ENCODE measurements at places on chromosomes 4 and X.

DNA sequence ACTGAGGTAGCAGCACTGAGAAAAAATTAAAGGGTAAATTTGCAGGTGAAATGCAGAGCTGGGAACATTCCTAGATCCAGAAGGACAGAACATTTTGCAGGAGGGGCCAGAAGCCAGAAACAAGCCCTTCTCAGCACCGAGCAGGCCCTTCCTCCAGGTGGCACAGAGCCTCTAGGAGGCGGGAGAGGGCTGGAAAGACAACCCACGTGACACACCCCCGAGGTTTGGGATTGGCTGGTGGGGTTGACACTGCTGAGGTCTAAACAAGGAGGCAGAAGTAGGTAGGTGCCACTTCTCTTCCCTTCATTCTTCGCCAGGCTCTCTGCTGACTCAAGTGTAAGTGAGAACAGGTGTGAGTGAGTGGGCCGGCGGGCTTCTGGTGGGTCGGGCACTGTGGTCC, at the start of gene PAGE4:
Gene PAGE4, plus strand, starts transcription at position 288 of the 400 bp plus-strand sequence. CDS start 1,126 bp downstream, outside the sequence.
- no peaks in the 10 kb centered on the region for H3K36me3 ChIP-seq
- no peak within 1 kb of the TSS for H3K4me3 ChIP-seq

- H3K36me3 ChIP-seq = no peaks in the 10 kb centered on the region
- H3K27me3 ChIP-seq = peaks cover 21% of the 10 kb centered on the region
- no peak for DNase-seq
- H3K4me3 ChIP-seq = no peak overlapping the region
These were observed 63.2 kb downstream of the MGST2 start for GRCh38 chr4:139728840-139729239.

DNA sequence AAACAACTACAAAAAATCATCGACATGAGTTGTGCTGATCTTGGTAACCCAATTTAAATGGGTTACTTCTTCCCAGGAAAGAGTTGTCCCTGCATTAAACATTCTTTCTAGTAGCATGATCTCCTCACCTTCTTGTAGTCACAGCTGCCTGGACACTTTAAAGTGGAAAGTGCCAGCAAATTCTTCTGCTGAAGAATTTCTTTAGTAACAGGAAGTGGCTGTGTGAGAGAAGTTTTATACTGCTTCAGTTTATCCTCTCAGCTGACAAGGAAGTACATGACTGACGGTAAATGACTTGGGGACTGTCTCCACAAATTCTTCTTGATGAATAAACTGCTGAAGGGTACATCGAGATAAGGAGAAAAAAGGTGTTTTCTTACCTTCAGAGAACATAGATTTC, 18.2 kb upstream of the TNIP3 start:
- no peak for DNase-seq
- peak overlapping the region; percentile 79 for H3K4me3 ChIP-seq
- H3K27ac ChIP-seq = peak overlapping the region; percentile 97
- peaks cover 38% of the 10 kb centered on the region for H3K36me3 ChIP-seq

GRCh38 chrX:85620466-85620865, 241.0 kb upstream of the POF1B start:
- no peak for DNase-seq
- no peaks in the 10 kb centered on the region for H3K27me3 ChIP-seq
- H3K4me3 ChIP-seq = no peak overlapping the region
- H3K36me3 ChIP-seq = no peaks in the 10 kb centered on the region

- H3K27me3 ChIP-seq = no peaks in the 10 kb centered on the region
- H3K36me3 ChIP-seq = peaks cover 3% of the 10 kb centered on the region
- no peak for DNase-seq
- no peak overlapping the region for H3K4me3 ChIP-seq
- peaks cover 25% of the 10 kb centered on the region for H3K4me1 ChIP-seq
These were observed 39.8 kb downstream of the AFF1 start for GRCh38 chr4:86974551-86974994.

DNA sequence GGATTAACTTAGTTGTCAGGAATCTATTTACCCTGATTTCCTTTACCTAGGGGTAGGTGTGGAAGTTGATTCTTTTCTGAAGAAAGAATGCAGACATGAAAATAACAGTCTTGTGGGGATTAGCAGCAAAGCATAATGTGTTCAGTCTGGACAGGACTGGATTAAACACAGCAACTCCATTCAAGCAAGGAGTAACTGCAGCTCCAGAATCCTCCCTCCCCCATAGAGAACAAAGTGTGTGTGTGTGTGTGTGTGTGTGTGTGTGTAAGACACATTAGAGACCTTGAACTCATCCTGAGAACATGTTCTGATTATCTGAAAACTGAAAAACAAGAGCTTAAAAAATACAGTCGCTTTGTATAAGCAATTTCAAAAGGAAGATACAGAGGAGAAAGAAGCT, 9.3 kb downstream of the C4orf54 start:
- DNase-seq = no peak
- H3K27me3 ChIP-seq = peaks cover 10% of the 10 kb centered on the region
- no peaks in the 10 kb centered on the region for H3K4me1 ChIP-seq
- H3K4me3 ChIP-seq = no peak overlapping the region
- no peak overlapping the region for H3K27ac ChIP-seq
- H3K36me3 ChIP-seq = no peaks in the 10 kb centered on the region

GRCh38 chrX:31663172-31663571, 591.3 kb upstream of the FTHL17 start:
- H3K4me3 ChIP-seq = no peak overlapping the region
- no peaks in the 10 kb centered on the region for H3K4me1 ChIP-seq
- H3K36me3 ChIP-seq = no peaks in the 10 kb centered on the region
- H3K27me3 ChIP-seq = no peaks in the 10 kb centered on the region

GRCh38 chr4:139184129-139184528, 7.1 kb upstream of the ELF2 start:
- H3K27ac ChIP-seq = no peak overlapping the region
- no peak overlapping the region for H3K4me3 ChIP-seq
- H3K36me3 ChIP-seq = no peaks in the 10 kb centered on the region
- no peak for DNase-seq
- H3K4me1 ChIP-seq = peaks cover 7% of the 10 kb centered on the region

GRCh38 chrX:40104985-40105834, 7.5 kb upstream of the BCOR start:
- H3K4me1 ChIP-seq = peaks cover 19% of the 10 kb centered on the region
- peak overlapping the region; percentile 81 for H3K27ac ChIP-seq
- peak overlapping the region; percentile 77 for H3K4me3 ChIP-seq
- peaks cover 19% of the 10 kb centered on the region for H3K27me3 ChIP-seq

DNA sequence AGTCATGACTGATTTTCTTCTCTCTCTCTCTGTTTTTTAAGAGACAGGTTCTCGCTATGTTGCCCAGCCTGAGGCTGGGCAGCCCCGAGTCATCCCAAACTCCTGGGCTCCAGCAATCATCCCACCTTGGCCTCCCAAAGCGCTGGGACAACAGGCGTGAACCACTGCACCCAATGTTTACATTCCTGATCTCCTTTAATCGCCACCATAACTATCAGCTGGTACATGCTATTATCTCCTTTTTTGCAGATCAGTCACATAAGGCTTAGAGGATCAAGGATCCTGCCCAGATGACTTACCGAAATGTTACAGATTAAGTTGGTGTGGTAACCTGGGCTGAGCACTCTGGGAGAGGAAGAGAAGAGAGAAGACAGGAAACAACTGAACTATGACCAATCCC, 1.5 kb upstream of the USP46 start:
- peaks cover 13% of the 10 kb centered on the region for H3K36me3 ChIP-seq
- DNase-seq = no peak
- H3K27me3 ChIP-seq = peaks cover 50% of the 10 kb centered on the region
- H3K4me3 ChIP-seq = peak overlapping the region; percentile 83

DNA sequence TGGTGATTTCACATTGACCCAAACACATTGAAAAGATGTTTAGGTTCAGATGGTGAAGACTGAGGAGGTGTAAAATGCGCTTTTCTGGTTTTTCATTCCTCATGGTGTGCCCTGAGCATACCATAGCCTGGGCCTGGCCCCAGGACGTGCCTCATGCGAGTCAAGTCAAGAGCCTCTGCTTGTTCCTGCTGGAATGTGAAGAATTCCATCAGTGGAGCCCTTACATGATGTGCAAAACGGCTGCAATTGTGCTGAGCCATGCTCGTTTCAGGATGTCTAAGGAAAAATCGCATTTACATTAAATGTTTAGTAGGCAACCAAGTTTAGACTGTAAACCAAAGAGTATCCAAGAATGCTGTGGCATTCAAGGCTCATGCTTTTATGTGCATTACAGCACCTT, 34.9 kb downstream of the GYG2 start:
- no peaks in the 10 kb centered on the region for H3K27me3 ChIP-seq
- H3K27ac ChIP-seq = no peak overlapping the region
- H3K36me3 ChIP-seq = no peaks in the 10 kb centered on the region
- H3K4me1 ChIP-seq = no peaks in the 10 kb centered on the region
- DNase-seq = no peak

GRCh38 chr4:152864361-152864760, 71.8 kb upstream of the FHDC1 start:
- H3K27ac ChIP-seq = no peak overlapping the region
- no peak for DNase-seq
- no peaks in the 10 kb centered on the region for H3K36me3 ChIP-seq
- no peaks in the 10 kb centered on the region for H3K4me1 ChIP-seq

DNA sequence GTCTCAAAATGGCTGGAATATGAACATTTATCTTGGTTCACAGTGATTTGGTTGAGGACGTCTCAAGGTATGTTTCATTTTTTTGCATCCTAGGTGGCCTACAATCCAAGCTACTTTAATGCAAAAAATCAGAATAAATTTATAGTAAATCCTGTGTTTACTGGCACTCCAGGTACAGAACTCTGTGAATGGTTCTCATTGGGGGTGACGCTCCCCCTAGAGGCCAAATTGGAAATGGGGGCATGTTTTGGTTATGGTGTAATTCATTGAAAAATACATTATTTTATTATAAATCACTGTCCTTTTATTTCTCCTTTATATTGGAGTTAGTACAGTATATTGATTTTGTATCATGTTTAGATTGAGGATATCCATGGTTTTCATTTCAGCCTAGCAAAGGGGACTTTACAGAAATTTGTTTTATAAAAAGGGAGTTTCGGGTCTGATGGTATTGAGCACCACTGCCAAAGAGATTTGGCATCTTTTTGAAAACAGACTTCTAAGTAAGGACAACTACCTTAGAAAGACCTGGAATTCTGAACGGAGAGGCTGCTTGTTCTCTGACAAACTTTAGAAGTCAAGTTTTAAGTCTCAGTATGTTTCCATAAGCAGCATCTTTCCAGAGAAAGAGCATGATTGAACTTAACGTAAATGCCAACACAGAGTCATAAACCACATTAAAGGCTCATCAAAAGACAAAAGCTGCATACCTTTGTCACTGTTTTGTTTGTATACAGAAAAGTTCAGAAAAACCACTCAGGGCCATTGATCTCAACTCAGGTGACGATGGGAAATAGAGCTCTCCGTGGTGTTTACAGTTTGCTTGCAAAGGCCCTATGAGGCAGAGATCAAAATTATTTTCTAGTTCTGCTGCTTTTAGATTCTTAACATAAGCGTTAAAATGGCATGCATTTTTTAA, 19.4 kb downstream of the MTM1 start:
- no peaks in the 10 kb centered on the region for H3K27me3 ChIP-seq
- H3K4me3 ChIP-seq = no peak overlapping the region
- H3K27ac ChIP-seq = no peak overlapping the region

GRCh38 chrX:150582338-150582948, 14.0 kb downstream of the MTM1 start:
- H3K36me3 ChIP-seq = peaks cover 24% of the 10 kb centered on the region
- no peak for DNase-seq
- H3K27ac ChIP-seq = no peak overlapping the region

DNA sequence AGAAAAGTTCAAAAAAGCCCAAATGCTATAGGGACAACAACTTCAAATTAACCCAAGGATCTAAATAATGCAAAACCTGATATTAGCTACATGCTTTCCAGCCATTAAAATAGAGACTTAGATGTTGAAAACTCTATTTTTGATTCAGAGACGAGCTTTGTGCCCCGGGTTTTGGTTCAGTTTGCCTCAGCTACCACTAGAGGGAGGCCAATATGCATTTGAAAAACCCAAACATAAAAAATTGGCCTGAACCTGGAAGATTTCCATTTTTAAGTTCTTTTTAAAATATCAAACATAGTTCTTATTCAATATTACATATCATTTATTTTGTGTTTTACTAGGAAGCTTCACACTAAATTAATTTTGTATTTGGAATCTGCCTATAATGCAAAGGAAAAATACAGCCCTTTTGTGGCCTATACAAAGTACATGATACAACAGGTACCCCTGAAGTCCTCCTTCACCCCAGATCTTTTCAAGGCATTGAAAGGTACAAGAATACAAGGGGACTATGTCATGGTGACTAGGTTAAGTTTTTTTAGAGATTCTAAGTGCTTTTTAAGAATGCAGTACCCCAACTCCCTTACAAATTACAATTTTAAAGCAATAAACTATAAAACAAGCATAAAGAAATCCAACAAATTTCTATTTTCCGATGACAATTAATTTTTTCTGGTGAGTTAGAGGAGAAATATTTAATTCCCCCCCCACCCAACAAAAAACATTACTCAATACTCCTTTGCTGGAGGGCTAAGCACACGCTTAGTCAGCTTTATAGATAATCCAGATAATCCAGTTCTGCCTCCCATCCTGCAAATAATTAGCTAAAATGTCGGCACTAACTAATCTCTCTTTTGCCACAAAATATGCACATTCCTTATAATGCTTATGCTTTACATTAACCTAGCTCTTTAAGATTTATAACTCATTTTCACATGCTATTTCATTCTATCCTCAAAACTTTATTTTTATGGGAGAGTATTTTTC, 97.7 kb upstream of the PTPN13 start:
- DNase-seq = peak; percentile 43
- no peak overlapping the region for H3K4me3 ChIP-seq
- H3K4me1 ChIP-seq = peaks cover 9% of the 10 kb centered on the region
- H3K36me3 ChIP-seq = no peaks in the 10 kb centered on the region
- peaks cover 4% of the 10 kb centered on the region for H3K27me3 ChIP-seq
- no peak overlapping the region for H3K27ac ChIP-seq

DNA sequence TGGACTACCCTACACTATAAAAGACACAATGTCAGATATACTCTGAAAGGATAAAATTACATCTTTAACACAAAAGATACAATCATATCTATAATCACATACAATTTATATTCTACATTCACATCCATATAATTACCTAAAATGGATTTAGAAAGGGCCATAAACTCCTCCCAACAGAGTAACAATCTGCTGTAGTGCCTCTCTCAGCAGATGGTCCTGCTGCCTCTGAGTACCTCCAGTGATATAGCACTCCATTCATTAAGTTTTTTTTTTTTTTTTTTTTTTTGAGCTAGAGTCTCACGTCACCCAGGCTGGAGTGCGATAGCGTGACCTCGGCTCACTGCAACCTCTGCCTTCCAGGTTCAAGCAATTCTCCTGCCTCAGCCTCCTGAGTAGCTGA, 7.4 kb downstream of the ANKRD37 start:
- DNase-seq = no peak
- H3K27me3 ChIP-seq = no peaks in the 10 kb centered on the region

DNA sequence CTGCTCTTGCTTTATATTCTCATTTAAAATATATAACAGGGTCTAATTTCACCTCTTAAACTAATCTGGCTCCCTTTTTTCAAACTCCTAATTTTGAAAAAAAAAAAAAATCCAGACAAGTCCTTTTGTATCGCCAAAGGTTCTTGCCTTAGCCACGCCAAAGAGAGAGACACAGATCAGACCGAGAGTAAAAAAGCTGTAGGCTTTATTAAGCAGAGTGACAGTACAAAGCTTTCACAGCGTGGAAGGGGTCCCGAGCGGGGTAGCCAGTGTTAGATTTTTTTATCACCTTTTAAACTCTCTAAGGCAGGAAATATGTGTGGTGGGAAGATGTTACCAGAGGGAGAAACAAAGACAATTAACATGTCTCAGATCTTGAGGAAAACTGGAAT, 54.1 kb downstream of the PAGE2 start:
- H3K4me1 ChIP-seq = no peaks in the 10 kb centered on the region
- no peak overlapping the region for H3K4me3 ChIP-seq
- H3K27ac ChIP-seq = no peak overlapping the region
- DNase-seq = no peak
- no peaks in the 10 kb centered on the region for H3K36me3 ChIP-seq
- no peaks in the 10 kb centered on the region for H3K27me3 ChIP-seq
